Fibroblast of skin of right quadriceps (primary cell): ENCODE measurements at places on chromosomes 7 and 10.
A peak's percentile ranks its signal among the peaks of the same experiment; 100 is the strongest.

- no peak for DNase-seq
These were observed 13.8 kb upstream of the MPP7 start for GRCh38 chr10:28316696-28317095.

DNA sequence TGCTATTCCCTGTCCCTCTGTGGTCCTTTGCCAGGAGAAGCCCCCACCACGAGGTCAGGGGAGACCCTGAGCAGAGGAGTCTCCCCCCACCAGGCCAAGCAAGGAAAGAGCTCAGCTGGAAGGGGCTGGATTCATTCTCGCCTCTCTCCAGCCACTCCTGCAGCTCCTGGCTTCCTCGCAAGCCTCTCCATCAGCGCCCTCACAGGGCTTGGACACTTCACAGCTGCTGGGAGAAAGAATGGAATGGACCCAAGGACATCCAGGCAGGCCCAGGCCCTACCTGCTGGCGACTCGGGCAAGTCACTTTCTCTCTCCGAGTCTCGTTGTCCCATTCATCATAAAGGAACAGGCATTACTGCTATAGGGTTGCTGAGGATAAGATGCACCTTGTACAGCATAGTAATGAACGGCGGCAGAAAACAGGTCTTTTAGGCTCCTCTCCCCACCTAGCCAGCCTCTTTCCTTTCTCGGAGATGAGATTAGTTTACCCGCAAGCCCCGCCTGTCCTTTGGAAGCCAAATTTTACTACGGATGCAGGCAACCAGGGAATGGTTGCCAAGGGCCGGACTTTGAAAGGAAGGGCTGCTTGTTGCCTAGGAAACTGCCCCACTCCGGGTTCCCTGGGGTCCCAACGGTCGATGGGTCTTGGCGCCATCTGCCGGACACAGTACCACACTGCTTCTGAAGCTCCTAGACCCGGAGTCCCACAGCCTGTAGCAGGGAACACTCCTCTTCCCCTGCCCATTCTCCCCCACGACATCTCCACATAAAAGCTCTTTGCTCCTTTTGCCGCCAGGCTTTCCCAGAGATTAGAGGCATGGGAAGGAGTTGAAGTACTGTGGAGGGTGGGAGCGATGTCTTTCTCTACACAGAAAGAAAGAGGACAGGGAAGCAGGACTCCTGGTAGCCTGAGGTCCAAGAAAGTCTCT lies 22.3 kb downstream of the IMPDH1 start:
- DNase-seq = peak; percentile 66

DNA sequence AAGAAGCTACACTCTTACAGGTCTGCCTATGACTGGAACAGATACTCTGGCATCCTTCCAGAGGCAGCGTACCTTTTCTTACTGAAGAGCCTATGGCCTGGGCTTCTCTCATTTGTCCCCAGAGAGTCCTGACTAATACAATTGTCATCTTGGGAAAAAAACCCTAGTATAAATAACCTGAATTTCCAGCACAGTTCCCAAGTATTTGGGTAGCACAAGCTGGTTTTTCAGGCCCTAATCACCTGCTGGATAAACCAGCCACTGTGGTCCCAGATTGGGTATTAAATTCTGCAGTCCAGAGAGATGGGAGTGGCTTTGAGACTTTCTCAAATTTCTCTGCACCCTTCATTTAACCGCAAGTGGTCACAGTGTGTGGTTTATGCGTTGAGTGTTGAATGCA lies 186.8 kb upstream of the NEBL start:
- peak; percentile 29 for DNase-seq

GRCh38 chr10:122774231-122774630 lies 71.4 kb downstream of the CUZD1 start:
- no peak for DNase-seq

DNA sequence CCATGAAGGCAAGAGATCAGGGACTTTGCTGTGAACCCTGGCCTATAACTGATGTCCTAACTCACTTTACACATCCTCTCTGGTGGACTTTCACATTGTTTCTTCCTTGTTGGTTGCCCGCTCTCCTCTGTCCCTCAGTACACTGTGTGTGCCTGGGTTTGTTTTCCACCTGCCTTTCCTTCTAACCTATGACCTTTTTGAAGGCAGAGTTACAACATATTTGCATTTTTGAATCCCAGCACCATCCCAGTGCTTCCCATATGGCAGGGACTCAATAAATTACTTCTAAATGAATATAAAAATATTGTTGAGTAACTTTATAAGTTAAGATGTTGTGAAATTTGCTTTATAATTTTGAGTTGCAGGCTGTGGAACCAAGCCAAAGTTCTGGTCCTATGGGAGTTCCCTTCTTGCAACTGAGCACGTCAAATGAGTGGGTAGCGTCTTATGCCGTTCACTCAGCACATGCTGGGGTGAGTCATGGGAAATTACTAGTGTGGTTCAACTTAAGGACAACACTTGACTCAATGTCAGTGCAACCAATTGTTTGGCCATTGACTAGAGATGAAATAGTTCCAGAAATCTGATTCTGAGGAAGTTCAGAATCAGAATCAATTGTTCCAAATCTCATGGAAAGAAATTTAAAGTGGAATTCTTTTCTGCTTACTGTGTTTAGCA lies 250.9 kb downstream of the TWIST1 start:
- peak; percentile 100 for DNase-seq

DNA sequence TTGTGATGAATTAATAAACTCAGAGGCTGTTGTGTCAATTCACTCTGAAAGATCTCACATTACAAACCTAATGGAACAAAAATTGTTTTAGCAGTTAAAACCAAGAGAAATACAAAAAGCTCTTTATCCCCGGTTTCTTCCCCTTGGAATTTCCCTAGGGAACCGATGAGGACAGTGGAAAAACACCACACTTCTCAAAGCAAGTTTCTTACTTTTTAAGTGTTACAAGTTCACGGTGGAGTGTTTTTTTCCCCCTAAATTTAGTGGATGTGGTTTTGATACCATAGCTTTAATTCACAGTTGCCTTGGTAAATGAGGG lies 10.3 kb downstream of the BAMBI start:
- no peak for DNase-seq

- no peak for DNase-seq
These were observed 91.3 kb upstream of the NPY start for GRCh38 chr7:24192691-24193090.

- peak; percentile 55 for DNase-seq
These were observed 97.9 kb upstream of the KLF14 start for GRCh38 chr7:130831817-130832481.

DNA sequence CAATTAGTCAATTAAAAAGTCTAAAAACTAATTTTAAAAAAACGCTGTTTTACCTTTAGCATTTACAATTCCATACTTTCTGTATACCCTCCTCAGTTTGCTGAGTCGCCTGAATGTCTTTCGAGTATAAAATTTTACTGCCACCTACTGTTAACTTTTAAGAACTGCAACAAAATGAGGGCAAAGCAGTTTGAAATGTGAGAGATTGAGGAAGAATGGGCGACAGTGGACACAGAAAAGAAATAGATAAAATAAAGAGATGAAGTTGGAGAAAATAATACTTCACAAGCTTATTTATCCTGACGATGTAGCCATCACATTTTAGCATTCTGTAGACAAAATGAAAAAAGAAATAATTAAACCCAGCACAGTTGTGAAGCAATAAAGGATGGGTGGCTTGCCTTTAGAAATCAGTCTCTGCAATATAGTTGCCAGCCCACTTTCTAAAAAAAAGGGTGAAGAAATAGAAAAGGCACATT lies 110.8 kb upstream of the PTN start:
- peak; percentile 66 for DNase-seq

GRCh38 chr7:17690030-17690429 lies 250.3 kb downstream of the SNX13 start:
- DNase-seq = peak; percentile 95
